Fibroblast of skin of left quadriceps (primary cell): ENCODE measurements at places on chromosomes 4 and X.

GRCh38 chr4:149164282-149164681 lies 651.4 kb downstream of the IQCM start:
- peak; percentile 80 for DNase-seq

- no peak for DNase-seq
Observed at GRCh38 chr4:145285928-145286327, 105.5 kb upstream of the OTUD4 start.

GRCh38 chr4:176443646-176444409 lies 124.1 kb downstream of the SPCS3 start:
- DNase-seq: no peak

DNA sequence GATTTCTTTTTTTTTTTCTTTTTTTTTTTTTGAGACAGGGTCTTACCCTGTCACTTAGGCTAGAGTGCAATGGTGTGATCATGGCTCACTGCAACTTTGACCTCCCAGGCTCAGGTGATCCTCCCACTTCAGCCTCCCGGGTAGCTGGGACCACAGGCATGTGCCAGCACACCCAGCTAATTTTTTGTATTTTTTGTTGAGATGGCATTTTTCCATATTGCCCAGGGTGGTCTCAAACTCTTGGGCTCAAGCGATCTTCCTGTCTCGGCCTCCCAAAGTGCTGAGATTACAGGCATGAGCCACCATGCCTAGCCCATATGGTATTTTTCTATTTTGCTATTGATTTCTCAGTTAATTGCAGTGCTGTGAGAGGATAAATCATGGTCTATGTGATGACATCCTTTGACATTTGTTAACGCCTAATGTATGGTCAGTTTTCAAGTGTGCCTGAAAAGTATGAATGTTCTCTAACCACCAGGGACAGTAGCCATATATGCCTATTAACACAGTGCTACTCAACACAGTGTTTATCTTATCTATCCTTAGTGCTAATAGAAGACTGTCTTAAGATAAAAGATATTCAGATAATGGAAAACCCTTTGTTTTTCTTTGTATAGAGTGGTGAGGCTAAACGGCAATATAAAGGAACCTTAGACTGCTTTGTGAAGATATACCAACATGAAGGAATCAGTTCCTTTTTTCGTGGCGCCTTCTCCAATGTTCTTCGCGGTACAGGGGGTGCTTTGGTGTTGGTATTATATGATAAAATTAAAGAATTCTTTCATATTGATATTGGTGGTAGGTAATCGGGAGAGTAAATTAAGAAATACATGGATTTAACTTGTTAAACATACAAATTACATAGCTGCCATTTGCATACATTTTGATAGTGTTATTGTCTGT lies 9.1 kb upstream of the HSPA4L start:
- no peak for DNase-seq

DNA sequence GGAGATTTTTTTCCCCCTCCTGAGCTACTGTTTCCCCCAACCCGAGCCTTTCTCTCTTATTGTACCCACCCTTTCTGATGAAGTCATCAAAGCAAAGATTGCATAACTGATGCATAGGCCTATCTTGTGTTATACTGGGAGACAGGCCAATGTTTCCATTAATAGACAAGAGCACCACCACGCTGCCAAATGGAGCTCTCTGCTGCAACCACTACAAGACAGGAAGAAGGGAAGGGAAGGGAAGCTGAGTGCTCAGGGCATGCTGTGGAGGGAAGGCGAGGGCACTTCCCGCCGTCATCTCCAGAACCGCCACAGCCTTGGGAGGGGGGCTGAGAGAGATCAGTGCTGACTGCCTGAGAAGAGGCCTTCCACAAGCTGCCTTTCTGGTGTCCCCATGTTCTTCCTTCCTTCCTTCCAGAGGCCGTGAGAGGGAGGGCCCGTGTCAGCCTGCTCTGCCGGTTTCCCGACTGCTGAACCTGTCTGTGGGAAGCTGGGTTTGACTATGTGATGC lies 75.0 kb downstream of the MGST2 start:
- DNase-seq: peak; percentile 87

DNA sequence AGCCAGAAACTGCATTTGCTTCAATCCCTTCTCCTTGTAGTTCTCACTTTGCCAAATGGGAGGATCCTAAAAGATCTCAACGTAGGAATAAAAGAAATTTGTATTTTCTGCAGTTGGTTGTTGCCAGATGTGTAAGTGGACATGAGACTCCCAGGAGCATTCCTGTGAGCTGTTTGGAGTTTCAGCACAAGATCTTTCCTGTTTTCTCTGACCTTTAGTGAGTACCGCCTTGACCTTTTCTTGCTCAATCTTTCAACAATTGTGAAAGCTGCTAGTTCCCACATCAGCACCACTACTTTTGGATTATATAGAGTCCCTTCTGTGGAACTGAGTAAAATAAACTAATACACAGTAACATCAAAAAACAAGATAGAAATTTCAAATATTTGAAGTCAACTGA lies 683.8 kb upstream of the PABPC4L start:
- no peak for DNase-seq

- no peak for DNase-seq
Observed at GRCh38 chrX:123771449-123772064, 38.7 kb upstream of the THOC2 start.

- no peak for DNase-seq
Observed at GRCh38 chr4:4477391-4477790, 64.5 kb downstream of the STX18 start.

DNA sequence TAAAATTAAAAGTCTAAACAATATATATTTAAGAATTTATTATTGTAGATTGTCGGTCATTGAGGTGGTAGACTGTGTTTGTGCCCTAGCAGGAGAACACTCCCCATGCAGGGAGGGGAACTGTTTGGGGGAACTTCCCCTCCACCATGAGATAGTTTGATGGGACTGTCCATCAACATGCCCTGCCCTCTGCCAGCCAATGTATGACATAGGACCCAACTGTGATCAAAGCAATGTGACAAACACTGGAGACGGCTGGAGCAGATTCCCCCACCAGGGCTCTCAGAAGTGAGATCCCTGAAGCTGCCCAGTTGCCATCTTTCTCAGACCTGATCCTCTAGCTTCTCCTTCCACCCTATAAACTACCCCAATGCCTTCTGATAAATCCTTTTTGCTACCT lies 44.9 kb downstream of the SH3KBP1 start:
- DNase-seq: no peak

DNA sequence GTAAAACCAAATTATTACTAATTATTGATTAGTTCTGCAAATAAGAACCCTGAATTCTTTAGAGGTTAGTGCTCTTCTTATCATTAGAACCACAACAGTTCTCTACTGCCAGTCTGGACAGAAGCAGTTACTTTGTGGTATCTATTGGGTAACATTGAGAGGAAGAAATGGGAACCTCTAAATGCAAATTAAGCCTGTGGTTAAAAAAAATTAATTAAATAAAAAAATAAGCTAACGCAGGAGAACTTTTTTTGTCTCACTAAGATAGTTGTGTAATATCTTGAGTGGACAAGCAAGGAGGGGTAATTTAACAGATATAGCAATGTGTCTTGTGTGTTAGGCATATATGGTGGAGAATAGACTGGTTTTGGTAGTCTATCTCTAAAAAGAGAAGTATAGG lies 32.9 kb upstream of the TET2 start:
- DNase-seq: no peak

- DNase-seq: no peak
Observed at GRCh38 chr4:7587433-7588405, 153.0 kb upstream of the PSAPL1 start.

GRCh38 chrX:40735325-40736169 lies at the start of gene MED14:
Gene MED14, minus strand, starts transcription at chrX:40735542. Its CDS starts 130 bp downstream, at chrX:40735412.
- peak; percentile 56 for DNase-seq

DNA sequence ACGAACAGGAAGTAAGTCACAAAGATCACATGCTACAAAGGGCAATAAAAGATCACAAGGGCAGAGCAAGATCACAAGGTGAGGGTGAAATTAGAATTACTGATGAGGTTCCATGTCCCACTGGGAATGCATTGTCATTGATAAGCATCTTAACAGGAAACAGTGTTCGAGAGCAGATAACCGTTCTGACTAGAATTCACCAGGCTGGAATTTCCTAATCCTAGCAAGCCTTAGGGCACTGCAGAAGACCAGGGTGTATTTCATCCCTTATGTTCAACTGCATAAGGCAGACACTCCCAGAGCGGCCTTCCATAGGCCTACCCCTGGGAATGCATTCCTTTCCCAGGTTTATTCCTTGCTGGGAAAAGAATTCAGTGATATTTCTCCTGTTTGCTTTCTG lies 980.6 kb upstream of the LCORL start:
- no peak for DNase-seq

DNA sequence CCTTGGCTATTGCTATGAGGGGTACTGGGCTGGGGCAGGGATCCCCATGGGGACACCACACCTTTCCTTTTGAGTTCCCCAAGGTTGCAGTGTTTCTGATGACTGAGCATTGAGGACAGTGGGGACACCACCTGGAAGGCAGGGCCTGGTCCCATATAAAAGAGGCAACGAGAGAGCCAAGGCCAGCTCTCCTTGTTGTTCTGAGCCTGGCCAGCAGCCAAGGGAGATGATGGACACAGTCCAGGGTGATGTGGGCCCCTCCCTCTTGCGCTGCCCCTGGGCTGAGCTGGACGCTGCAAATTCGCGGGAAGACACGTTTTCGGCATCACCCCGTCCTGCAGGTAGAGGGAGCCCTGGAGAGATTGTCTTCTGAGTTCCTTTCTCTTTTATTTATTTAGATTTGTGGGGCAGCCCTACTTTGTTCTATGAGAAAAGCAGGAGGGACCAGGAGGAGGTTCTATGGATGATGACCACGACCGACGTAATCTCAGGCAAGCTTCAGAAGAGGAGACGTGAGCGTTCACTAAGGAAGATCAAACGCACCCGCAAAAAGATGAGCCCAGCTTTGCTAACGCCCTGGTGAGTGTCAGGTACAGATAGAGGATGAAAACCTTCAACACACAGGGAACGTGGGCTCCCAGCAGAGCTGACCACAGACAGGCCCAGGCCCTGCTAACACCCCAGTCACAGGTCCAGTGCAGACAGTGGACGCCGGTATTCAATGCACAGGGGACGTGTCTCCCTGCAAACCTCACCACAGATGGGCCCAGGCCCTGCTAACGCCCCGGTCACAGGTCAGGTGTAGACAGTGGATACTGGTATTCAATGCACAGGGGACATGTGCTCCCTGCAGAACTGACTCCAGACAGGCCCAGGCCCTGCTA lies 97.4 kb downstream of the SHOX start:
- no peak for DNase-seq

DNA sequence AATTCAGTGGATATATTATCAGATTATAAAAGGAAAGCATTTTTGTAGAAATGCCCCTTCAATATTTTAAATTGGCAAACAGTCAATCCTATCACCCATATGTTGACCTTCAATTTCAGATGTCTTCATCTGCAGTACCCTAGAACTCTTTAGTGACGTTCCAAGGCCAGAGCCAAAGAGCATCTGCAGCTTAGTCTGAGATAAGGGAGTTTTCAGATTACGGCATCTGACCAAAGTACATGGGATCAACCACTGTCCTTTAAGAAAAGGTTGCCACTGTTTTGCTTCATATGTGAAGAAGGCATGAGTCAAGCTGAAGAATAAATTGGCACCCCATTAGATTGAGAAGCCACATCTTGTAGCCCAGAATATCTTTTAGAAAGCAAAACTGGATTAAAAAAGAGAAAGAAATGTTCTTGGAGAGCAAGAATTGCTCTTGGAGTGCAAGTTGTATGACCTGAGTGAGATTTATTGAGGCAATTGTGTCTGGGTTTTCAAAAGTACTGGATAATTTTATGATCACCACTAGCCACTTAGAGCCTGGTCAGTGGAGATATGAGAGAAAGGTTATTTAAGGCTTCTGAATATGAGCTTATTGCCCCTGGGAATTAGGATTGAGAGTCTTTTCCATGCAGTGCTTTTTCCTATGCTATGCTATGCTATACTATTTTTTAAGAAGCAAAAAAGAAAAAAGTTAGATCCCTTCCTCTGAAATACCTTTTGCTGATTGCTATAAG lies 251.9 kb upstream of the NR3C2 start:
- no peak for DNase-seq

DNA sequence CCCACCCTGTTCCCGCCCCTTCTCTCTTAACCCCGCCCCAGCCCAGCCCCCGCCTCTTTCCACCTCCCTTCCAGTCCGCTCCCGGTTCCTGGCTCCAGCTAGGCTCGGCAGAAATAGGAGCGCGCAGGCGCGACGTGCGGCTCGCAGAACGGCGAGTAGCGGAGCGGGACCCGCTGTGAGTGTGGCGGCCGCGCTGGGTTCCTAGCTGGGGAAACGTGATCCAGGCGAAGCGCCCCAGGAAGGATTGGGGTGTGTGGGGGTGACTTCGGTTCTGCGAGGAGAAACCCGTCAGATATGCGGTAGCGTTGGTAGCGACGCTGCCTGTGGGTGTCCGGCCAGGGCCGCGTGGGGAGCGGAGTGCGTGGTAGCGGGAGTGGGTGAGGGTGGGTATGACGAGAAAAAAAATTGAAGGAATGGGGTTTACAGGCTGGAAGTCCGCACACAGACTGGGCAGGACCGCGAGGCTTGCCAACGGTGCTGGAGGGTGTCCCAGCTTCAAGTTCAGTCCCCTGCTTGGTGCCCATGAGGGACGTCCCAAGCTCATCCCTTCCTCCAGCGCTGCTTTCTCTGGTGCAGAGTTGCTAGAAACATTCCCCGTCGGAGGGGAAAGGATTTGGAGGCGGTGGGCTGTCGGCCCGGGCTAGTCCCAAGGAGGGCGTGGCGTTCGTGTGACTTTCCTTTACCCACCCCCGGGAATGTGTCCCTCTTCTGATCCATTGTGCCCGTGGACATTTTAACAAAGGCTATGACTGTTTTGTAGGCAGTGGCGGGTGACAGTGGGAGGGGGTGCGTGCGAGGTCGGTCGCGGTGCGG lies at the start of gene PRRG1:
PRRG1 (plus strand) TSS at position 144 of the 813 bp plus-strand sequence. CDS start 56,886 bp downstream, outside the sequence.
- DNase-seq: peak; percentile 63

DNA sequence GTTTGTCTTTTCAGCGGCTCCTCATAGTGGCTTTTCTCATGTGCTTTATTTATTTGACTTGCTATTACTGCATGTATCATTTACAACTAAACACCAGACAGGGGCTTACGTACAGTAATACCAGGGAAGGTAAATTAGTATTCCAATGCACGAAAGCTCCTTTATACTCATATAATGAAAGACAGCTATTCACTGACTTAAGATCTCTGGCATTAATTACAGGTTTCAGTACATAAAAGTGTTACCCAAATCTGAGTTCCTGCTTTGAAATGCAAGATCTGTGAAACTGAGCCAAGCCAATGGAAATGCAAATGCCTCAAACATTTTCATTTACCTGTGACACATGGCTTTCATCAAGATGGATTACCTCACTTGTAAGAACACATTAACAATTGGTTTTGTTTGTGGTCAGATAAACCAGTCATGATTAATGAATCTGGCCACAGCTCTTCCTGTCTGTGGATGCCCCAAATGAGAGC lies 107.2 kb downstream of the ANAPC4 start:
- no peak for DNase-seq

GRCh38 chr4:148068065-148068911 lies 336.4 kb downstream of the ARHGAP10 start:
- peak; percentile 20 for DNase-seq
